A172 (cell line): ENCODE measurements at places on chromosomes 13 and 19. TPM values are rescaled to one million over a fixed set of nuclear protein-coding genes. Genes with fewer than 3 reads are reported as not detected.
A peak's percentile ranks its signal among the peaks of the same experiment; 100 is the strongest.

DNA sequence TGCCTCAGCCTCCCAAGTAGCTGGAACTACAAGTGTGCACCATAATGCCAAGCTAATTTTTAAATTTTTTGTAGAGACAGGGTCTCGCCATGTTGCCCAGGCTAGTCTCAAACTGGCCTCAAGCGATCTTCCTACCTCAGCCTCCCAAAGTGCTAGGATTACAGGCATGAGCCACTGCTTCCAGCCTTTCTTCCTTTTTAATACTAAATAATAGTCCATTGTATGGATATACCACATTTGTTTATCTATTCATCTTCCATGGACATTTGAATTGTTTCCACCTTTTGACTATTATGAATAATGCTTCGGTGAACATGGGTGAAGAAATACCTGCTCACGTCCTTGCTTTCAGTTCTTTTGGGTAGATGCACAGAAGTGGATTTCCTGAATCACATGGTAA lies 24.4 kb downstream of the GARRE1 start:
- no peak for DNase-seq

The DAND5 gene
- total RNA-seq, result 0.10 and 0.36 TPM in 2 replicates

The PEPD gene
- total RNA-seq, result 72.3 and 84.1 TPM in 2 replicates

GRCh38 chr19:44792281-44792680 lies 14.6 kb downstream of the CBLC start:
- DNase-seq, result no peak

DNA sequence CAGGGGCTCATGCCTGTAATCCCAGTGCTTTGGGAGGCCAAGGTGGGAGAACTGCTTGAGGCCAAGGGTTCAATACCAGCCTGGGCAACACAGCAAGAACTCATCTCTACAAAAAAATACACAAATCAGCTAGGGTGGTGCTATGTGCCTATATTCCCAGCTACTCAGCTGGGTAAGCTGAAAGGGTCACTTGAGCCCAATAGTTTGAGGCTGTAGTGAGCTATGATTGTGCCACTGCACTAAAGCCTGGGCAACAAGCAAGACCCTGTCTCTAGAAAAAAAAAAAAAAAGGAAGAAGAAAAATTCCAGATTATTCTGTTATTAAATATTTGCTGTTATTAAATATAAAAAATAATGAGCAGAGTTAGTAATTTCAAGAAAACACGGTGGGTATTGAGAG lies 131.1 kb downstream of the RGCC start:
- DNase-seq, result no peak

The ZNF132 gene
- 0.03 and 0.19 TPM in 2 replicates for total RNA-seq

The SIAH3 gene
- total RNA-seq, result not detected in 2 replicates

DNA sequence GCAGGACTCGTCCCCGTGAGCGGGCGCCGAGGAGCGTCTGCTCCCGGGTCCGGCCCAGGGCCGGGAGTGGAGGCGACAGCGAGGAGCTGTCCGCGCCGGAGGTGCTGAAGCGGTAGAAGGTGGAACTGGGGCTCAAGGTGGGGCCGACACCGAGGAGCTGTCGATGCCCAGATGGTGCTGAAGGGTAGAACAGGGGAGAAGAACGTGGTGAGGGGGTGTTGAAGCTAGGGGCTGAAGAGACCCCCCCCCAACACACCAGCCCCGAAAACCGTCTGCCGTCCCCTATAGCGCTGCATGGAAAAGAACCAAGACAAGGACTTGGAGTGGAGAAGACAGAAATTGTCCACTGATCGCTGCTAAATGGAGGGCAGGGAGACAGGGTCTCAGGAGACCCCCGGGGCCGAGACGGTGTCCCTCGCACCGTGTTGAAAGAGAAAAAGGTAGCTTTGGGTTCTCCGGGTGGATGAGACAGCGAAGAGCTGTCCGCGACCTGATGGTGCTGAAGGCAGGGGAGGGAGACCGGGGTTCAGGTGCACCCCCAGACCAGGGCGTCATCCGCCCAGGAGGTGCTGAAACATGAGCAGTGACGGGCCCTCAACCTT lies 7.1 kb upstream of the PDE4C start:
- DNase-seq, result no peak

The PIK3R2 gene
- total RNA-seq, result 32.3 and 43.2 TPM in 2 replicates

The MEIS3 gene
- total RNA-seq, result 27.5 and 31.9 TPM in 2 replicates

GRCh38 chr19:18422530-18423191 lies 3.5 kb downstream of the SSBP4 start:
- no peak for DNase-seq

The PSG7 gene
- 0.07 TPM in 1 of 2 replicates, not detected in the other for total RNA-seq

GRCh38 chr19:43126720-43127119 lies 44.2 kb upstream of the PSG2 start:
- DNase-seq, result no peak

DNA sequence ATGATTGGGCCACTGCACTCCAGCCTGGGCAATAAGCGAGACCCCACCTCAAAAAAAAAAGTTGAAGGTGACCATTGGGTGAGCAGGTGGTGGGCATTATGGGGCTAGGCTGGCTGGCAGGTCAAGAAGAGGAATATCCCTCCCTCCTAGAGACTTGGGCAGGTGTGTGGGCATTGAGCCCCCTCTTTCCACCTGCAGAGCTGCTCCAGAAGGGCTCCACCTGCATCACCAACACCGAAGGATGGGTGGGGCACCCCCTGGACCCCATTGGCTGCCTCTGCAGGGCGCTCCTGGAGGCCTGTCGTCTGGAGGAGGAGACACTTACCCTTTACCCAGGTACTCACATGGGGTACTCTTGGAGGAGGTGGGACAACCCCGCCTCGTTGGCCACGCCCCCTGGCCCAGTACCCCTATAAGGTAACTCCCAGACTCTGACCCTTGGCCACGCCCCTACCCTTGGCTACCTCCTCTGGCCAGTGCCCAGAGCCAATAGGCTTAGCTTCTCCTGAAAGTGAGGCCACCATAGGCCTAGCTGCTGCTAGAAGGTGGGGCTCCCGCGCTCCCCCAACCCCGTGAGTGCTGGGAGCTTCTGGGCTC lies 21.9 kb downstream of the ZSWIM4 start:
- no peak for DNase-seq

GRCh38 chr13:80451641-80452040 lies 110.7 kb upstream of the SPRY2 start:
- DNase-seq, result no peak

GRCh38 chr19:7928741-7929701 lies 3.1 kb upstream of the CTXN1 start:
- peak; percentile 79 for DNase-seq

DNA sequence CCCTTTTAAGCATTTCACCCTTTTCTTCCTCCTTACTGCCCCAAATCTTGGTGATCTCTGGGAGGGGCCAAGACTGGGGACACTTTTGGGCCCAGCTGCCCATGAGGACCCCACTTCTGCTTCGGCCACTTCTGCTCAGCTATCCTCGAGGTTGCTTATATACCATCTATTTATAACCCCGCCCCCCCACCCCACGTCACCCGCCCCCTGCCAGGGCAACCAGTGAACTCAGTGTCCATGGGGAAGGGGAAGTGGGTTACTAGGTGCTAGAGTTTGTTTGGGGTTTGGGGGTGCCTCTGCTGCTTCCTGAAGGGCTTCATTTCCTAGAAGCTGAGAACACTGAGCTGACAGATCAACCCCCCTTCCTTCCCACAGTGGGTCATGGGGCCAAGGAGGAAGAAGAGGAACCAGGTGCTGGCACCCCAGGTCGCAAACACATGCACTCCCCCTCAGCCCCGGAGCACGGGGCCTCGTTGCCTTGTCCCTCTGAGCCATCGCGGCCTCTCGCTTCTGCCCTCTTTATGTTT lies 6.1 kb upstream of the ADGRE5 start:
- DNase-seq, result no peak

The EPSTI1 gene
- 1.7 and 2.4 TPM in 2 replicates for total RNA-seq

DNA sequence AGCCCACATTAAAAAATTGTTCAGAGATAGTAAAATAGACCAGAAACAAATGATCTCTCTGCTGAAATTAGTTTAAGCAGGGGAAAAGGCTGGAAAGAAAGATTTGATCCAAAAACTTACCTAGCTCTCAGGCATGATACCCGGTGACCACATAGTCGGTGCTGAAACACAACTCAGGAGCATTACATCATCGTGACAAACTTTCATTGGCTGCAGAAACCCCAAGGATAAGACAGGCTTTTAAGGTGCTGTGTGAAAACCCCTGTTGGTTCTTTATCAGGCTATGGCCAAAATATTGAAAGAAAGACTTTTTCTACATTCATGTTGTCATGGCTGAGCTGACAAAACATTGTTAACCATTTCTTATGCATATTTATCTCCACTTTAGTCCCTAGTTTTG lies 171.7 kb upstream of the KLF12 start:
- DNase-seq, result no peak

The RCBTB2 gene
- total RNA-seq, result 1.4 and 7.7 TPM in 2 replicates

The PROZ gene
- total RNA-seq, result not detected in 2 replicates

DNA sequence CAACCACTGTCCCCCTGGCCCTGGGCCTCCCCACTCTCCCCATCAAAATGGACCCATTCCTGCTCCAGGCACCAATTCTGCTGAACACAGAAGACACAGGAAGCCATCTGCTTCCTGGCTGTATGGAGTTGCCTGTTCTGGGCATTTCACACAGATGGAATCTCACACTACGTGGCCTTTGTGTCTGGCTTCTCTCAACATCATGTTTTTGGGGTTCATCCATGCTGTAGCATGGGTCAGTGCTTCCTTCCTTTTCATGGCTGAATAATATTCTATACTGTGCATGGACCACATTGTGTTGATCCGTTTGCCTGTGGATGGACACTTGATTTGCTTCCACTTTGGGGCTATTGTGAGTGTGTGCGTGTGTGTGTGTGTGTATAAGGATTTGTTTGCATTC lies 15.0 kb upstream of the KLF2 start:
- no peak for DNase-seq

DNA sequence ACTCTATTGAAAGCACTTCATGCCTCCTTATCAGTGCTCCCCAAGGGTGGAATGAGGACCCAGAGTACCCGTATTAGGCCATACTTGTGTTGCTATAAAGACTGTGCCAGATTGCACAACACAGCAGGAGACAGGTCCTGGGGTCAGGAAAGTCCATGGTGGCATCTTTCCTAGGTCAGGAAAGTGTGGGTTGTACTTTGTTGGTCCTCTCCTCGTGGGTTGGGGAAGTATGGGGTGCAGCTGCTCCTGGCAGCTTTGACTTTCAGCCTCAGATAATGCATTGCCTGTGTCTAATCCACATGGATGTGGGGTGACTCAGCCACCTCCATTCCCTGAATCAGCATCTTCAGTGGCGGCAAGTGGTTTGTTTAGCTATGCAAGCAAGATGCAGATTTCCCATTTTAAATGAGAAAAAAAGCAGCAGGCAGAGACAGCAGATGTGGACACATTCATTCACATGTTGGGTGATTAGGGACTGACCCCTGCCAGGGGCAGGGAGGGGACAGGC lies 8.4 kb upstream of the CYP2B6 start:
- peak; percentile 18 for DNase-seq

GRCh38 chr19:23810496-23810895 lies 51.8 kb upstream of the ZNF681 start:
- no peak for DNase-seq

DNA sequence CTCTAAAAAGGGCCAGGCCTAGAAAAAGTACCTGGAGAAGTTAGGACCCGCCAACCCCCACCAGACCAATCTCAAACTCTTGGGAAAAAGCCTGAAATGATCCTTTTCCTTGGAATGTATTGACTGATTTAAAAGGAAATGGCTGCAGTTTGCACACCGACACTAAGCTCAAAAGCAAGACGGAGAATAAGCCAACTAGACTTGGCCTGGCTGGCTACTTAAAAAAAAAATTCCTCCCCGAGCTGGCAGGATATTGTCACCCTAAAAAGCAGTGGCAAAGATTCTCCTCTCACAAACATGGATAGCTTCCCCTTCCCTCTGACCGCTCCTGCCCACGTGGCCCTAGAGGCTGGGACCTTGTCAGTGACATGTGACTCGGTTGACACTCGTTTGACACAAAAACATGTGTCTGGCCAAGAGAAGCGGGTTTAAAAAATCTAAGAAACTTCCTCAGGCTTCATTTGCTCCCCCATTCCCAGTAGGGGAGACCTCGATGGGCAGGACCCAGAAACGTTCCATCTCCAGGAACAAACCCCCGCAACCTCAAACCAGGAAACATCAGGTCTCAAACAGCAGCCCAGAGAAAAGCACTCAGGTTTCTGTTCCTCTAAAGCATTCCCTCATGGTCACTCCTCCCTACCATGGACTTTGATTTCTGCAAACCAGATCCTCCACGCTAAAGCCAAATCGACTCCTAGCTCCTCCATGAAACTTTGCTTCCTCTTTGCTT lies 1.3 kb downstream of the RFX1 start:
- no peak for DNase-seq

GRCh38 chr13:40388617-40389016 lies 277.8 kb downstream of the FOXO1 start:
- DNase-seq, result peak; percentile 78

DNA sequence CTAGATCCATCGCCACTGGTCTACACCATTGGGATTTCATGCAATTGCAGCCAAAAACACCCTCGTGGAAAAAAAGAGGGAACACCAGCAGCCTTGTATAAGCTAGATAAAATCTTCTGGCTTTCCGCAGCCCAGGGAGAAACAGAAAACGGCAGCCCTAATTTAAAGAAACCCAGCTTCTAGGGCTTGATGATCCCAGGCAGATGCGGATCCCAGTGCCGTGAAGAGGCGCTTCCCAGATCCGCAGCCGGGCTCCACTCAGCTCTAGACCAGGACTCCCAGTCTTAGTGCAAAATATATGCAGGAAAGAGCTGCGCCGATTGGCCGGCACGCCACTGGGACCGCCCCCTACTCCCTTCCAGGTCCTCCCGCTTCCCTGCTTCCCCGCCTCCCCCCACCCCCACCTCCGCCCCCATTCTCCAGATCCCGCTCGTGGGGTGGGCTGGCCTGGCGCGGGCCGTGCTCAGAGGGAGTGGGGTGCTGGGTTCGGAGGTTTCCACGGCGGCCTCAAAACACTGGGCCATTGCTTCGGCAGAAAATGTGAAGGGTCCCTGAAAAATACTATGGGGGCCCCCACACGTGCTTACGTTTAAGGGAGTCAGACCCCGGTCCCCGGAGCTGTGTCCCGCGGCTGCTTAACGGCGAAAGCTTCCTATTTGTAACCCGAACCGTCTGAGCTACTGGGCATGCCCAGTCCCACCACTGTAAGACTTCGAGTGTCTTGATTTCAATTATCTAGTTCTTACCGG lies 63.1 kb downstream of the SERP2 start:
- DNase-seq, result peak; percentile 88

The NANOS2 gene
- not detected in 2 replicates for total RNA-seq

The TSSK6 gene
- 0.26 and 0.88 TPM in 2 replicates for total RNA-seq

The CYP2A7 gene
- total RNA-seq, result not detected in 2 replicates

The SLC25A15 gene
- 25.3 and 38.5 TPM in 2 replicates for total RNA-seq
